ENCODE measurements at places on chromosomes 2 and 18. TPM values are rescaled to one million over a fixed set of nuclear protein-coding genes. Genes with fewer than 3 reads are reported as not detected.

Gene DLGAP1
- 1.7 TPM for total RNA-seq

Gene PROKR1
- not detected for total RNA-seq

Gene PLGLB2
- total RNA-seq, result 0.38 TPM

Gene TUBB8B
- total RNA-seq, result not detected

Gene LBX2
- 2.1 TPM for total RNA-seq

Gene TSHZ1
- 2.3 TPM for total RNA-seq

Gene EPG5
- total RNA-seq, result 58.5 TPM

Gene HOXD10
- total RNA-seq, result 0.19 TPM

Gene RTP5
- not detected for total RNA-seq

Gene RGPD4
- under 0.01 TPM for total RNA-seq

Gene SPEG
- 7.9 TPM for total RNA-seq

Gene AMMECR1L
- 17.2 TPM for total RNA-seq

Gene GAL3ST2
- total RNA-seq, result 0.85 TPM

Gene TMEM247
- total RNA-seq, result not detected

Gene PPIL3
- total RNA-seq, result 56.0 TPM

Gene CTNNA2
- under 0.01 TPM for total RNA-seq

Gene HOXD12
- not detected for total RNA-seq

Gene CSRNP3
- total RNA-seq, result 1.2 TPM

Gene EML6
- total RNA-seq, result 0.58 TPM

Gene CCDC74A
- total RNA-seq, result 5.0 TPM

Gene CD207
- total RNA-seq, result not detected

Gene RBMS1
- 84.0 TPM for total RNA-seq

Gene RIOK3
- 83.7 TPM for total RNA-seq

Gene ABHD1
- total RNA-seq, result under 0.01 TPM

Gene SF3B6
- total RNA-seq, result 145 TPM

Gene SRD5A2
- total RNA-seq, result not detected

Gene ANKRD30B
- 0.96 TPM for total RNA-seq

Gene ARHGAP25
- total RNA-seq, result 5.6 TPM

Gene HOXD9
- not detected for total RNA-seq

Gene RPRD1A
- total RNA-seq, result 63.3 TPM

Gene HOXD4
- total RNA-seq, result 0.56 TPM

Gene TCF4
- total RNA-seq, result 89.6 TPM

Gene RGPD3
- total RNA-seq, result 0.85 TPM

Gene LAPTM4A
- total RNA-seq, result 136 TPM

Gene TMEM200C
- total RNA-seq, result 0.19 TPM

Gene ESPNL
- 0.58 TPM for total RNA-seq

Measured in regular cardiac myocyte (primary cell).